Nucleus accumbens (tissue), 56 donors: ENCODE measurements at places on chromosomes 6 and 20.
A peak's percentile ranks its signal among the peaks of the same experiment; 100 is the strongest.

- DNase-seq = no peak
These were observed 1.5 kb downstream of the LATS1 start for GRCh38 chr6:149716181-149716963.

DNA sequence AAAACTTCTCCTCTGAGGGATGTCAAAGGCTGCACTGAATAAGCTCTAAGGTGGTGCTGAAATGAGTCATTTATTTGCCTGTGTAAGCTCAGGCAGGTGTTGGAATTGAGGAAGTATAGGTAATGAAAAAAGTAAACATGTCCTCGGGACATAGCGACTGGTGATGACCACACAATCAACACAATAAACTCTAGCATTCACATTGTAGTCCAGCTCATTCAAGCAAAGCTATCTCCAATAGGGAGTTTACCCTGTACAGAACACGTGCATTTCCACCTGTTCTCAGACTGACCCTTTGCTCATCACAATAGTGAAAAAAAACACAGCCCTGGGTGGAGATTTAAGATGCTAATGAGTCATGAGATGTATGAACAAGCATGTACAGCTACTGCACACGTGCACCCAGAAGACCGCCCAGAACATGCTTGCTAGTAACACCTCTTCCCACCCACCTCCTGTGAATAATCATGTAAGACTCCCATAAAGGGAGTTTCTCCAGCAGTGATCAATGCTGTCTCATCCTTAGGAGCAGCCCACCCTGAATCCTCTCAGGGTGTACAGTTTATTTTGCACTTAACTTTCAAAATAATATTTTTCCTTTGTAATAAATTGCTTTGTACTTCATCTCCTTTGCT lies 33.0 kb upstream of the POU5F1 start:
- DNase-seq = no peak

DNA sequence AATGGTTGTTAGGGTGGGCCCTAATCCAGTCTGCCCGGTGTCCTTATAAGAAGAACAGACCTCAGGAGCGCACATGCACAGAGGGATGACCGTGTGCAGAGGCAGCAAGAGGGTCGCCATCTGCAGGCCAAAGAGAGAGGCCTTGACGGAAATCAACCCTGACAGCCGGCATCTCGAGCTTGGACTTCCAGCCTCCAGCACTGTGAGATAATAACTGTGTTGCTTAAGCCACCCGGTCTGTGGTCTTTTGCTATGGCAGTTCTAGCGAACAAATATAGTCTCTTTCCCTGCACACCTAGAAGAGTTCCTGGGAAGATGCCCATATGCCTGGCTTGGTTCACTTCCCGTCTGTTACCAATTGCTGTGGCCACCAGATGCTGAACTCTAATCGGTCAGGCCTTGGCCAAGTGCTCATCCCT lies 35.3 kb upstream of the PTGIS start:
- DNase-seq = no peak

- no peak for DNase-seq
These were observed 101.0 kb upstream of the MPC1 start for GRCh38 chr6:166483573-166484250.

- no peak for DNase-seq
These were observed 264.6 kb upstream of the CDYL start for GRCh38 chr6:4511641-4512020.

GRCh38 chr20:42193119-42193518 lies 574.9 kb upstream of the CHD6 start:
- no peak for DNase-seq

- no peak for DNase-seq
These were observed 4.6 kb downstream of the PPDPF start for GRCh38 chr20:63525185-63525584.

GRCh38 chr6:80366051-80366450 lies 259.6 kb downstream of the BCKDHB start:
- no peak for DNase-seq

- no peak for DNase-seq
These were observed 947.4 kb upstream of the CITED2 start for GRCh38 chr6:140321891-140322290.

GRCh38 chr6:121086876-121087275 lies 247.4 kb downstream of the TBC1D32 start:
- DNase-seq = no peak

- DNase-seq = no peak
These were observed 11.5 kb upstream of the TMC2 start for GRCh38 chr20:2524709-2525506.

GRCh38 chr6:1624851-1625781 lies 15.4 kb downstream of the FOXC1 start:
- DNase-seq = no peak

DNA sequence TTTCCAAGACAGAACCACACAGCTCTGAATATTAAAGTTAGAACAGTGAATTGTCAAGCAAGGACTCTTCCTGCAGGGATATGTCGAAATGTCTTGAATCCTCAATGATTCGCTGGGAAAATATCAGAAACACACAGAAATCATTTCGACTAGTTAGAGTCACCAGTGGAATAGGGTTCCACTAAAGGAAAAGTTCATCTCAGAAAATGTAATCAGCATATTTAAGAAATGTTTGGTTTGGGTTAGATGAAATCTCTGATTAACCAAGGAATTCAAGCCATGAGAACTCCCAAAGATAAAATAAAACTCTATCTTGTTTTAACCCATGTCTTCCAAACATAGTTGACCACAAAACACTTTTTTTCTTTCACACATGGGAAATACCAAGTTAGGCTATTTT lies 621.0 kb upstream of the NRSN1 start:
- DNase-seq = no peak

GRCh38 chr6:143583542-143584327 lies 72.2 kb upstream of the FUCA2 start:
- no peak for DNase-seq

- no peak for DNase-seq
These were observed 33.3 kb downstream of the NFATC2 start for GRCh38 chr20:51509208-51509607.

DNA sequence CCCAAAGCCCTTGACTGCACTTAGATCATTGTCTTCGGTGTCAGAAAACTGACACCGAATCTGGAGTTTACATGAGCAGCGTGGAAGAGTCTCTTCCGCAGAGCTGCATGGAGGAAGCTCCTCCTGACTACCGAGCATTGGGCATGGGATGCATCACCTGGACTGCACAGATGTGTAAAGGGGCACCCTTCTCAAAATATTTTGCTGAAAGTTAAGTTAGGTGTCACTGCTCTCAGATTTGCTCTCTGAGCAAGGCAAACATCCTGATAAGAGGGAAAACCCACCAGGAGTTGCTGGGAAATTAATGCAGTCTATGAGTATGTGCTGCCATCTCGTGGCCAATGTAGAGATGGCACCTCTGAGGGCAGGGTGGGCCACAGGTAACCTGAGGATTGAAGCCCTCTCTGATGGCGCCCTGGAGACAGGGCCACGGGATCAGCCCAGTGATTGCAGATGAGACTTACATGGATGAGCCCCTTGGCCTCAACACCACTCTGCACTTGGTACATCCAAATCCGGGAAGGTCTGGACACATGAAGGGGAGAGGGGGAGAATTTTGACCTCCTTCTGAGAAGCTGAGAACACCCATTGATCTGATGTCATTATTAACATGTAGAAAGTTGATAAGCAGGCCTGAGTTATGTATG lies 129.9 kb downstream of the LPA start:
- DNase-seq = peak; percentile 61

DNA sequence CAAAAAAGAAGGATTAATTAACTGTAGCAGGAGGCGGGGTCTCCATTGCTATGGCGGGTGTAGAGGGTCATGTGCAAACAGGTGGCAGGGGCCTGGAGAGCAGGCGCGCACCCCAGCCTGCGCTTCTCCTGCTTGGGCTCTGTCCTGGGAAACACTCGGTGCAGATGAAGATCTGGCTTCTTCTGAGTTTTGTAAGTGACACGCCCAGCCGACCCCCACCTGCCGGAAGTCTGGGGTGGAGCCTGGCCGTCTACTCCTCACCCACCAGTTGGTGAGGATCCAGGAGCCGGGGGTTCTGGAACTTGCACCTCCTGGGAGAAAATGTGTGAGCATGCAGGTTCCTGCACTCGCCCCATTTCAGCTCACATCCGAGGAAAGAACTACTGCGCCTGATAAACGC lies 19.3 kb downstream of the PMEPA1 start:
- no peak for DNase-seq

DNA sequence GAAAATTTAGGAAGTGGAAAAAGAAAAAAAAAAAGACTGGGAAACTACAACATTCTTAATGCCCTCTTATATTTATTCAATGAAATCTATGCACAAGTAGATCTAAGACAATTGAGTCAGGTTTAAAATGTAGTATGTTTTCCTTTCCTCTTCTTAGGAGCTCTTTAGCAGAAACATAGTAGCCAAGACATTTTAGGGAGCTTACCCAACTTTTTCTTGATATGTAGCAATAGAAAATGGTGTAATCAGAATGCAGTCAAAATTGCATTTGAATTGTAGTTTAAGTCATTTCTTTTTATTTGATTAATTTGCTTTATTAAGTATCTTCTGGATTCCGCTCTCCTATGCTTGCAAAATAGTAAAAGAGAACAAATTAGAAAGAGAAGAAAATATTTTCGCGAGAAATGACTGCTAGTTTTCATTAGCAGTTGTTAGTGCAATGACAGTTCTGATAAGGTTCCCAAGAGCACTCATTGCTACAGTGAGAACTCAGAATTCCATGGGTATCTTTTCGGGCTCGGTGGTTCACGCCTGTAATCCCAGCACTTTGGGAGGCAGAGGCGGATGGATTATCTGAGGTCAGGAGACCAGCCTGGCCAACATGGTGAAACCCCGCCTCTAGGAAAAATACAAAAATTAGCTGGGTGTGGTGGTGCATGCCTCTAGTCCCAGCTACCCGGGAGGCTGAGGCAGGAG lies 52.2 kb downstream of the JARID2 start:
- DNase-seq = no peak

GRCh38 chr20:39691151-39691862 lies 729.2 kb downstream of the DHX35 start:
- no peak for DNase-seq

- DNase-seq = no peak
These were observed 432.8 kb downstream of the HDGFL1 start for GRCh38 chr6:23002044-23002619.

DNA sequence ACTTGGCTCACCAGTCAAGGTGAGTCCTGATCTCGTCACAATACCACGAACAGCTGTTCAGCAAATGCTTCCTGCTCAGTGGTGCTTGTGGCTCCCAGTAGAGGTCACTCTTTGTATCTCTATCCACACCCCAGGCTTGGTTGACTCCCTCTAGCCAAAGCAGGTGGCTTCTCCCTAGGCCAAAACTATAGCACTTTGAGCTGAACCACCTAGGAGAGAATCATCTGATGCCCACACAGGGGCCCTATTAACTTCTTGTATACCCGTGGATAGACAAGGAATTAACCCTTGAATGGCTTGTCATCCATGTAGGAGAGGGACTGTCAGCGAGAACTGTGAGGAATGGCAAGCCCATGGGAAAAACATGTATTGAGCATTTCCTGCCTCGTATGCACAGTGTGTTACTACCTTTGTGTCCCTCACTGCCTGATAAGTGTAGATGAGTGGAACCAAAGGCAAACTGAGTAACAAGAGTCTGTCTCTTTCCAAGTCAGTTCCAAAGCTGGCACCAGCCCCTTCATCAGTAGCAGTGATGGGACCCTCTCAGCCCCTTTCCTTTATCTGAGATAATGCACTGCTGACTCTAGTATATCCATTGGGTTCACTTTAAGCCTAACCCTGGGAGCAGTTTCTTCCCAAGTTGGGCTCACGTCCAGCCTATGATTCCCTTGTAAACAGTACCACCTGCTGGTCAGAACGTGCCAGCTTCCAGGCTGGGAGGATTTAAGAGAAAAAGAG lies 42.5 kb downstream of the EIF2S2 start:
- DNase-seq = peak; percentile 40

DNA sequence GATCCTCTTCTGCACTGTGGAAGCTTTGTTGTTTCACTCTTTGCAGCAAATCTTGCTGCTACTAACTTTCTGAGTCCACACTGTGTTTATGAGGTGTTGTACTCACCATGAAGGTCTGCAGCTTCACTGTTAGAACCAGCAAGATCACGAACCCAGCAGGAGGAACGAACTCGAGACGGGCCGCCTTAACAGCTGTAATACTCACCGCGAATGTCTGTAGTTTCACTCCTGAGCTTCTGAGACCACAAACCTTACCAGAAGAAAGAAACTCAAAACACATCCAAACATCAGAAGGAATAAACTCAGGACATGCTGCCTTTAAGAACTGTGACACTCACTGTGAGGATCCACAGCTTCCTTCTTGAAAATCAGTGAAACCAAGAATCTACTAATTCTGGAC lies 48.1 kb upstream of the MBOAT1 start:
- no peak for DNase-seq

DNA sequence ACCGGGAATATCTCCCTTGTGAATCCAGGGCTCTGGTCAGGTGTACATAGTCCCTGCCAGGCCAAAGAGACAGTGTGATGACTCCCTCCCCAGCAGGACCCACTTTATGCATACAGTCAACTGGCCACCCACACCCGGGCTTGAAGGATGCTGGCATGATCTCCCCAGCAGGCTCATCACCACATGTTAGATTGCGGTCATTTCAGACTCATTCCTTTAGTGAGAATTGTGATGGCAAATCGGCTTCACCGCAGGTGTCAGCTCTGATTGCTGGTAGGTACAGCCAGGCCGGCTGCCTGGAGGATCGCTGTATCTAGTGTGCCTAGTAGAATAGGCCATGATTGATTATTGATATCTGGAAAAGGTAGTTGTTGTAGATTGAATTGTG lies 24.5 kb downstream of the CD83 start:
- DNase-seq = no peak

DNA sequence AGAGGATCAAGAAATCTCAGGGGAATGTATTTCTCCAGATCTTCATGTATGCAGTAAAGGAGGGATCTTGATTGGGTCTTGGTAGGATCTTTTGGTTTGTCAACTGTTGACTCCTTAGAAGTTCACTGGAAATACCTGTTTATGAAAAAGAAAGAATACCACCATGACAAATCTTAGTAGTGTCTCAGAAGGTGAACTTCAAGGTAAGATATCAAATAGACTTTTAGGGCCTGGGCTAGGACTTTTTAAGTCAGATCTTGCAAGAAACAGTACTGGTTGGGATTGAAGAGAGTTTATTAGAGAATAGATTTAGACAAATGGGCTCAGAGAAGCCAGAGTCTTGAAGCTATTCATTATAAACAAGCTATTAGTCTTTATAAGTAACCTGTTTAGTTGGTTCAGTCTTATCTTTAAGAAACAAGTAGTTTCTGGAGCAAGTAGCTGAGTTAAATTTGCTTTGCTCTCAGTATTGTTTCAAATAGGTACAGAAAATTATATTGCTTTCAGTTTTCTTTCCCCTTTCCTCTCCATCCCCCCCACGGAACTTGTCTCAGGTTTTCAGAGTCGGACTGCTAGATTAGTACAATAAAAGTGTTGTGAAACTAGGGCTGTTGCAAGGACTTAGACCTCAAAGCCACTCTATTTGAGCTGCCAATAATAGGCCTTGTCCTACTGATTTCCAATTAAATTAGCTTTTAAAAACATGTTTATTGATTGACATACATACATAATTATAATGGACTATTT lies 529.1 kb upstream of the CITED2 start:
- no peak for DNase-seq

- no peak for DNase-seq
These were observed 67.3 kb downstream of the ADTRP start for GRCh38 chr6:11711003-11711983.
